Progenitor cell of endocrine pancreas (in vitro differentiated cells): ENCODE measurements at places on chromosomes 3 and 15.

DNA sequence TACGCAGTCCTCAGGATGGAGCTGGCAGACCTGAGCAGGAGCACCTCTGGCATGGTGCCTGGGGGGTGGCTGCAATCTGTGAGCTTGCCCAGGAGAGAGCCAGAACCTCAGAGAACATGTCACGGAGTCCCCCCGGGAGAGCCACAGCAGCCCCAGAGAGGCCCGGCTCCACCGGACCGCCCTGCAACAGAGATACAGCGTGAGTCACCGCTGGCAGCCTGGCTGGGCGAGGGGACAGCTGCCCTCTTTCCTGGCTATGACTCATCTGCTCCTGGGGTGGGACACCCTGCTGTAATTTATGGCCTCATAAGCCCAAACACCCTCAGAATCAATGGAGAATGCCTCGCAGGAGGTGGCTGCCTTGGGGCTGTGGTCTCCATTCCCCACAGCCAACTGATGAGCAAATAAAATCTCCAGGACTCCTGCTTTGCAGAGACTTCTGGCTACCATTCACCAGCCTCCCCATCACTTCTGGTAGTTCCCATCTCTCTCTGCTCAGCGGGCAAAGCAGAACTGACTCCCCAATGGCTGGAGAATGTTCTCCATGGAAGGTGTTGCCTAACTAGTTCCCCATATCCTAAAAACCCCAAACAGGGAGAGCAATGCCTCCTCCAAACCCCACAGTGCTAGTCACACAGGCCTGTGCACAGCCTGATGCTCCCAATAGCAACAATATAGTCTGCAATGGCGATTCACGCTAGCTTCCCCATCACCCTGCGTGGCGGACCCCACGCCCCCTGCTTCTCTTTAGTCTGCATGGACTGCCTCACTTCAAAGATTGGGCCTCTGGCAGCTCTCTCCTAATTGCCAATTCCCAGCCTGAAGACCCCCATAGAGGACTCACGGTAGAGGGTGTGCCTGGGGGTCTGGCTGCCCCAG, 21.6 kb downstream of the ACSBG1 start:
- DNase-seq: no peak

DNA sequence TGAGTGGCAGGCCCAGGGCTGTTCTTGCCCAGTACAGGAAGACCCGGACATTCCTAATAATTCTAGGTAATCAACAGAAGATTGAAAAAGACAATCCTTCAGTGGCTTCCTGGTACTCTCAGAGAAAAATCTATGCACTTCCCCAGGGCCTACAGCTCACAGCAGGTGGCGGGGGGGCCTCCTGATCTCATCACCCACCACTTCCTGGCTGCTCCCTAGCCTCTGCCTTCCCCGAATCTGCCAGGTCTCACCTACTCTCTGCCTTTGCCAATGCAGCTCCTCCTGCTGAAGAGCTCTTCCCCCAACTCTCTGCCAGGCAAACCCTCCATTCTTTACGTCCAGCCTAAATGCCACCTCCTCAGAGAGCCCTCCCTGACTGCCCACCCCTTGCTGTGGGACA, 37.5 kb downstream of the EHD4 start:
- DNase-seq: no peak

GRCh38 chr3:17287006-17287689, 402.4 kb downstream of the PLCL2 start:
- DNase-seq: no peak

- DNase-seq: no peak
Observed at GRCh38 chr3:30602946-30603345, 3.5 kb upstream of the TGFBR2 start.

DNA sequence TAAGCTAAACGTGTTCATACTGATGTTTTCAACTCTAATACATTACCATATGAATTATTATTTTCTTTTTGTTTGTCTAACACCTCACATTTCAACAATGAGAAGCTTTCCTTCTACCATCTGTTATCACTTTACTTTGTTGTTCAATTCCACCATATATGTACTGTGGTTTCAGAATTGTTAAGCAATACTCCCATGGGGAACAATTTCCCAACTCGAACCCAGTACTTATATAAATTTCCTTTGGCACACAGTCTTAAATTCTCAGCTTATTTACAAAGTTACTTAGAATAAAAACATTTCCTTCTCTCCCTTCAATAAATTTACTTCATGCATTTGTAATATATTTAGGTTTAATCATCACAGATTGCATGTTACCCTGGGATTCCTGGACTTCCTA, 1764.4 kb downstream of the OTOL1 start:
- DNase-seq: no peak
